Anterior cingulate cortex (tissue), 58 donors: ENCODE measurements at places on chromosomes 4 and X.

DNA sequence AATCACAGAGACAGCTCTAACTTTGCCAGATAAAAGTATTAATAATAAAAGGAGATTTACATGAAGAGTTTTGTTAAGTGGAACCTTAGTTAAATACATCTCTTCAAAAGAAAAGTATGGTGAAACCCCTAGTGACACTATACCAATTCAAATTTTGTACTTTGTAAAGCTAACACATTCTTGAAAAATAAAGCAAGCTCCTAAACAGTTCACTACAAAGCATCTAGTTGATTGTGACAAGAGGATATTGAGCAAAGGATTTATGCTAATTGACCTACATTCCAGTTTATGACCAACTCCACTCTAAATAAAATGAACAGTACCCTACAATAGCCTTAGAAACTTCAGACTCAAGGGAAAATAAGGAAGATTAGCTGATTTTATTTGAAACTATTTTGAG lies 69.4 kb upstream of the WDR17 start:
- DNase-seq = no peak

- no peak for DNase-seq
These were observed 252.0 kb downstream of the FBXW7 start for GRCh38 chr4:152283801-152284470.

DNA sequence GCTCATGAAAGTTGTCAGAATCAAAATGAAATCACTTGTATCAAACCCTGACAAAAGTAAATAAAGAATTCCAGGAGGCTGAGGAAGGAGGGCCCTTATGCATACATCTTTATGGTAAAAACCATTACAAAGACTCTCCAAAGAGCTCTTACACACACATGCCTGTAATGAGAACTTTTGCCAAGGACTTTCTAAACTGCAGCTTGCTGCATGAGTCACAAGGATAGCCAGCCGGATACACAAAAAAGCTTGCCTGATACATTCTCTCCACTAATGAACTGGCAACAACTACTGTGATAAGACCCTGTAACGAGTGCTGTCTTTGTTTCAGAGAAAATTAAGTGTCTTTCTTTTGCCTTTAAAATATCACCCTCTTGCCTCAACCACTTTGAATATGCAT lies 618.1 kb downstream of the PPP4R3C start:
- no peak for DNase-seq

- no peak for DNase-seq
These were observed 343.7 kb downstream of the PDHA2 start for GRCh38 chr4:96183611-96184010.

GRCh38 chr4:173146456-173146855 lies 22.2 kb upstream of the GALNT7 start:
- DNase-seq = no peak

GRCh38 chrX:45907786-45908185 lies 637.4 kb downstream of the ZNF674 start:
- DNase-seq = no peak

DNA sequence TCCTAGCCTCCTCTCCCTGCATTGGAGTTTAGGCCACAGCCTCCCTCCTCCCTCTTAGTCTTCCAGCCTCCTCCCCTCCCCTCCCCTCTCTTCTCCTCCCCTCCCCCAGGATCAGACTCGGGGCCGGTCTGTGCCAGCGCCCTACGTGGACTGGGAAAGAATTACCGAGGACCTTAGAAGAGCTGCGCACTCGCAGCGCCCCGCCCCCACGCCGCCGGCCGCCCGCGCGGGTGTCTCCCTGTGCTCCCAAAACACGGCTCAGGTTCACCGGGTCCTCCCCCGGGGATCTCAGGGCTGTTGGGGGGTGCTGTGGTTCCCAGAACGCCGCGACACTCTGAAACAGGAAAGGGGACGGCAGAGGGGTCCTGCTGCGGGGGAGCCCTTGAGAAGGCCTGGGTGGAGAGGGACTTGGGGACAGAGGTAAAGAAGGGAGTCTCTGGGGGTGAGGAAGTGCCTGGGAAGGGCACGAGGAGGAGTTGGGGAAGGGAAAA lies 122.3 kb upstream of the TBL1X start:
- peak; percentile 7 for DNase-seq
